ENCODE measurements at places on chromosomes 1 and 21. TPM values are rescaled to one million over a fixed set of nuclear protein-coding genes. Genes with fewer than 3 reads are reported as not detected.
A peak's percentile ranks its signal among the peaks of the same experiment; 100 is the strongest.

Gene HAO2
- not detected for total RNA-seq

Gene CFHR5
- total RNA-seq: not detected

DNA sequence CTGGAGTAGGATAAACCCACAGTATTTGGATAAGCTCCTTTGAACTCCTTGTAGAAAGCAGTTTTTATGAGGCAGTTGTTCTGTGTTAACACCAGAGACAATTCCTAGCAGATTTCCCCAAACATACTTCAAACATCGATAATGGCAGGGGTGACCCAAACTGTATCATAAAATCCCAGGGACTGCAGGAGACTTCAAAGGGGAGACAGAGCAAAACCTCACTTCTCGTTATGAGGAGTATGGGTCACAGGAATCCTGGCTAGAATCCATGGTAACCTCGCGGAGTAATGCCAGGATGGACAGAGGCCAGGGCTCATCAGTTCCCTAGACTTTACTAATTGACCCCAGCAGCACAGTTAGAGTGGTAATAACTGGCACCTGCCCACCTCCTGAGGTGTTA, 148.0 kb downstream of the DHRS3 start:
- H3K27me3 ChIP-seq: no peaks in the 10 kb centered on the region
- H3K4me1 ChIP-seq: peaks cover 28% of the 10 kb centered on the region
- H3K36me3 ChIP-seq: no peaks in the 10 kb centered on the region
- peak overlapping the region; percentile 75 for H3K27ac ChIP-seq
- peak; percentile 35 for DNase-seq

DNA sequence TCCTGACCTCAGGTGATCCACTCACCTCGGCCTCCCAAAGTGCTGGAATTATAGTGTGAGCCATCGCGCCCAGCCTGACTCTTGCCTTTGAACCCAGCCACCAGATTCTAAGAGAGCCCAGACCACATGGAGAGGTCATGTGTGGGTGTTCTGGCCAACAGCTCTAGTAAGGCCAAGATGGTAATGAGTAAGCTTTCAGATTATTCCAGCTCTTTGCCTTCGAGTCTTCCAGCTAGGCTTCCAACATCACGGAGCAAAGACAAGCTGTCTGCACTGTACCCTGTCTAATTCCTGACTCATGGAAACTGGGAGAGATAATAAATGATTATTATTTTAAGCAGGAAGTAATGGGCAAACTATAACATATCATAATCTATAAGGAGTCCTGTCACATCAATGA, 14.8 kb upstream of the ZFP69B start:
- DNase-seq: no peak
- H3K27me3 ChIP-seq: no peaks in the 10 kb centered on the region
- no peak overlapping the region for H3K27ac ChIP-seq
- H3K4me1 ChIP-seq: peaks cover 4% of the 10 kb centered on the region

GRCh38 chr1:61287734-61288133, 205.4 kb downstream of the NFIA start:
- no peaks in the 10 kb centered on the region for H3K36me3 ChIP-seq

- no peaks in the 10 kb centered on the region for H3K4me1 ChIP-seq
- H3K4me3 ChIP-seq: no peak overlapping the region
- DNase-seq: no peak
- H3K27me3 ChIP-seq: no peaks in the 10 kb centered on the region
Observed at GRCh38 chr1:227521782-227522181, 41.6 kb upstream of the ZNF678 start.

DNA sequence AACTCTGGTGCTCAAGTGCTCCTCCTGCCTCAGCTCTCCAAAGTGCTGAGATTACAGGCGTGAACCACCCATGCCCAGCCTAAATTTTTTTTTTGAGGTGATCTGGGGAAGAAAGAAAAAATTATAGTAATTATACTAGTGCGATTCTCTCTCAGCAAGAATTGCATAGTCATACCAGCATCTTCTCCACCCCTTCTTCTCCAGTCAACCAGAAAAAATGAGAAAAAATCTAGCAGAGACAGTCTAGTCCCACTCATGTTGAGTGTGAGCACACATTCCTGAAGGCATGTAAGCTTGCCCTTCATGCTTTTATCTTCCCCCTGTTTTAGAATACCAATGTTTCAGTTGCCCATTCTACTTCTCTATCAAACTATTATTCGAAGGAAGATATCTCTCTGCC, 207.6 kb downstream of the S1PR1 start:
- no peaks in the 10 kb centered on the region for H3K27me3 ChIP-seq
- no peaks in the 10 kb centered on the region for H3K4me1 ChIP-seq
- no peak overlapping the region for H3K27ac ChIP-seq
- no peak for DNase-seq
